ENCODE measurements at places on chromosomes 5 and 9.

GRCh38 chr5:39485079-39485478 is 60.3 kb upstream of the DAB2 start:
- no peak for DNase-seq

DNA sequence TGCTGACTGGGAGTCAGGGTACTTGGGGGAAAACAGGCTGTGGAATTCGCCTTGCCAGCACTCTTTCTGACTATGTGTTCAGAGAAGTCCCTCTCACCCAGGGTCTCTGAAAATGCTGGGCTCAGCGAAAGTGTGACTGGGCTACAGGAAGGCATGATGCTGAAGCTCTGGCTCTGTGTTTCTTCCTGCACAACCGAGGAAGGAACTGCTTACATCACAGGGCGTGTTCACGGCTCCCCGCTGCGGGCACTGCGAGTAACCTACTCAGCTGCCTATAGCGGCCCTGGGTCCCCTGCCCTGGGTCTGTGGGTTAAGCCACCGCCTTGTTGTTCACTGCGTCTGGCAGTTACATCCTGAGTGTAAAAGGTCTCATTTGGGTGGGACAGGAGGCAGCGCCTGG is 222.4 kb upstream of the IRX4 start:
- DNase-seq: no peak

DNA sequence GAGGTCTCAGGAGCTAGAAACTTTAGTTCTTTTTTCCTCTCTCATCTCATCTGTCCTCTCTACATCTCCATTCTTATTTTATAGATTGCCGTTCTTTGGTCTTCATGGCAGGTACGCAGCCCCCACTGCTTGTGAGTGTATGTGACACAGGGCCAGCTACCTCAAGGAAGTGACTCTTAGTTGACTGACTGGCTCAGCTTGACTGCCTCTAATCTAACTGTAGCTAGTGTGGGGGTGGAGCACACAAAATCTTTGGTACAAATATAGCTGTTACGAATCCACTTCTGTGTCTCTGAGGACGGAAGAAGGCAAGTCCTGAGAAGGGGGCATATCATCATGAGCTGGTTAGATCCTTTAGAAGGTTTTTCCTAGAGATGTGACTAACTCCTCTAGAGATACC is 19.8 kb upstream of the SPTAN1 start:
- no peak for DNase-seq

DNA sequence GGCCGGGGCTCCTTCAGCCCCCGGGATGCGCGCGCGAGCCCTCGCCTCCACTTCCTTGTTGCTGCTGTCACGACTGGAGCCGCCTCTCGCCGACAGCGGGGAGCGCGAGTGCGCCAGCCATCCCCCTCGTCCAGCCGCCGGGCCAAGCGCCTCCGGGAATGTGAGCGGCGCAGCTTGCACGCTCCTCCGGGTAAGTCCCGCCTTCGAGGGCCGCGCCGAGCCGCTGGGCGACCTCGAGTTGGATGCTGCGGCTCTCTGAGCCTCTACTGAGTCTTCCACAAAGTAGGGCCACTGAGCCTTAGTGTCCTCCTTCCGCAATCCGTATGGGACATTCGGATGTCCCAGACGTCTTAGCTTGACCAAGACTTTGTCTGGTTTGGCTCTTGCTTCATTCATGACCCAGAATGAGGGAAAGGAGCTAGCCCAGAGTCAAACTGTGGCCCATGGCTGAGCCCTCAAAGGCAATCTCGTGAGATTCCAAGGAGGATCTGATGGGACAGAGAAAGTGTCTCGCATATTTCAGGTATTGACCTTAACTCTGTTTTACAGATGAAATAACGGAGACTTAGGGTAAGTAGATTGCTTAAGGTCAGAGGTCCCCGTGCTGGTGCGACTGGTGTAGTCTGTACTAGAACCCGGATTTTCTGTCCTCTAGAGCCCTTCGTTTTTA is 586 bp downstream of the HMGXB3 start:
- DNase-seq: no peak

DNA sequence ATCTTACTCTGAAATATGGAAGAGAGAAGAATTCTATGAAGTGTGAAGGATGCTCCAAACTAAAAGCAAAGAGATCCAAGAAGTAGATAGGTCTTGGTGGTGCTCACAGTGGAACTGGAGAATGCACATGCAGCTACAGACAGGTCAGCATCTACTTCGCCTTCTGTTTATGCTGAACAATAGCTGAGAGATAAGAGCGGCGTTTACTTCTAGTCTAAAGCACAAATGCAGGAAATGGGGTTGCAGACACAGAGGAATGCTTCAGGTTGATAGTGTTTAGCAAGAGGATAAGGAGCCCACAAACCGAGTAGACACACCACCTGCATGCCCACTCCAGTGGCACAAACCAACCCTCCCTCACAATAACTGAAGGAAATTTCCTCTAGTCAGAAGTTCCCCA is 180.0 kb upstream of the RGMB start:
- no peak for DNase-seq

- no peak for DNase-seq
Observed at GRCh38 chr9:129253803-129254381, 75.8 kb upstream of the IER5L start.

DNA sequence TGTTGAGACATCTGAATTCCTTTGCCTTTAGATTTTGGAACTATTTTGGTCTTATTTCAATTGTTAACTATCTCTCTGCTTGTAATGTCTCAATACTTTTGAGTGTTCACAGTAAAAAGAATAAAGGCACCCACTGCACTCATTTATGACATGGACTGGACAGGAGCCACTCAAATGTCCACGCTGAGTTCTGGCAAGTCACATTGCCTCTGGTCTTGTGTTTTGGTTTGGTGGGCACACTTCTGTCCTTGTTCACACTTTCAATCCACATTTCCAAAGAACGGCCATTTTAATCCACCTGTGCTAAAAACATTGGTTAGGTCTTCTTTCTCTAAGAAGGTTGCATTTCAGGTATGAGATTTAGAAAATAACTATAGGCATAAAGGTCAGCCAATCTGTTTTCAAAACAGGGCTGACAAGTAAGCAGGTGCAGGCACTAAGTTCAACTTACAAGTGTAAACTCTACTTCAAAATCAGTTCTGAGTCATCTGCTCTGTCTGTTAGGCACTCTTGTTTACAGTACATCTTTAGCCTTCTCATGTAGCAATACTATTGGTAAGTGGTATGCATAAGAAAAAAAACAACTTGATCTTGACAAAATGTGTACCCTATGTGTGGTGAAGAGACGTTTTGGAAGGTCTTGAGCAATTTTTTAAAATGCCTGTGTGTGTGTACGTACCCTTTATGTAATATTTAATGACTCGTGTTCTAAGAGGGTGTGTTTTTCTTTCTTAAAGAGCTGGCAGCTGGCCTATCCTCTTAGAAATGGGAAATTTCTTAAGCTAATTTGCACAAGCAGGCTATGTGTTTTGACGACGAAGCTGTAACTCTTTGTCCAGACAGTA is 31.5 kb upstream of the ZFAND5 start:
- DNase-seq: no peak

DNA sequence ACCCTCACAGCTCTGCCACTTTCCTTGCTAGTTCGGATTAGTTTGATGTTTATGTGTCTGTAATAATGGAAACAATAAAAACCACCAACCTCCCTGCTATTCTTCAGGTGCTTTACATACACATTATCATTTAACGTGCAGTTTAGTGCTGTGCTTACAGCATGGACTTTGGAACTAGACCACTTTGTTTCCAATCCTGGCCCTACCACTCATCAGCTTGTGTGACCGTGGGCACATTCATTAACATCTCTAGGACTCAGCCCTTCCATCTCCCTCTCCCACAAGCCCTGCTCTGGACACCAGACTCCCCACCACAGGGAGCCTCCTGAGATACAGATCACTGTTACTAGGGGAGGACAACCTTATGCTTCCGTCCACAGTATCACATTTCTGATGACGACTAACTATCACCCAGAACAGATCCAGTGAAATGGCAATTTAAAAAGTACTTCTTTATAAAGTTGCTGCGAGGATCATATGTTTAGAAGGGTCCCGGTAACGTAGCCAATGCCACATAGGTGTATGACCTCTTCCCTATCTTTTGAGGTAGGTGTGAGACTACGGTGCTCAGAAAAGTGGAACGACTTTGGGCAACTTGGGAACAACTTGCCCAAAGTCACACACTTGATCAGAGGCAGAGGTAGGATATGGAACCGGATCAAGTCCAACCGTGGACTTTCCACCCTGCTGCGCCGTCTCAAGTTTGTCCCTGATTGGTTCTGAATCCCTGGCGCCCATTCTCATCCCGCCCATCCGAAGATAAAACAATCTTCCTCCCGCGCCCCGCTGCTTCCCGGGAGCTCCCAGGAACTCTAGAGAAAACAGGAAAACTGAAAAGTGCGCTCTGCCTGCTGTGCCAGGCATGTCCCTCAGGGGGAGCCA is 132.4 kb upstream of the NIPBL start:
- DNase-seq: no peak

GRCh38 chr5:104540448-104540847 is 977.9 kb upstream of the NUDT12 start:
- DNase-seq: no peak

GRCh38 chr5:135571902-135572301 is 6.9 kb downstream of the CXCL14 start:
- no peak for DNase-seq

- no peak for DNase-seq
Observed at GRCh38 chr9:8384091-8384490, 584.5 kb upstream of the DMAC1 start.

GRCh38 chr9:113644321-113644720 is 180.8 kb downstream of the RGS3 start:
- DNase-seq: no peak

- no peak for DNase-seq
Observed at GRCh38 chr9:6268826-6269397, 53.3 kb downstream of the IL33 start.

- no peak for DNase-seq
Observed at GRCh38 chr5:33937017-33937706, 976 bp downstream of the RXFP3 start.

GRCh38 chr9:21506626-21507482 is 24.7 kb upstream of the IFNE start:
- no peak for DNase-seq

- DNase-seq: no peak
Observed at GRCh38 chr5:1108865-1109174, 3.0 kb downstream of the SLC12A7 start.

DNA sequence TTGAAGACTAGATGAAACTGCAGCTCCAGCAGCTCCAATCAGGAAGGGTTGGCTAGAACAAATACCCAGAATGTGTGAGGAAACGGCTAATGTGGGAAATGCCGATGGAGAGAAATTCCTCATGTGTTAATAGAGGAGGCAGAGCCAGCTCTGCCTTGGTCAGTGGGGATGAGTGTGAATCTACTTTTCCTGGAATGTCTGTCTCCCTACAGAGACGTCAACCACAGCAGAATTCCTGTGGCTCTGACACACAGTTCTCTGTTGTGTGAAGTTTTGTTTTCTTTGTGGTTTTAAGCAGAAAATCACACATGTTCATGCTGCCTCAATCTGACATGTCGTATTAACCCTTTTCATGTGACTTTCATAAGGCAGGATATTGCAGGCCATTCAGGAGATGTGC is 476.6 kb upstream of the WWC1 start:
- no peak for DNase-seq
